A549 treated with GW870086 at 1 μM for 4 hours (cell line): ENCODE measurements at places on chromosomes 3 and 15. TPM values are rescaled to one million over a fixed set of nuclear protein-coding genes. Genes with fewer than 3 reads are reported as not detected.

The PRR23B gene
- total RNA-seq = not detected in 5 replicates

The UACA gene
- 27.8 to 48.7 TPM (median 39.4 TPM) in 5 replicates for total RNA-seq

The ZDHHC19 gene
- total RNA-seq = 0.52 TPM in 1 of 5 replicates, not detected in the others

The UBA7 gene
- 0.32 to 1.0 TPM (median 0.60 TPM) in 5 replicates for total RNA-seq

The NPAP1 gene
- total RNA-seq = not detected in 5 replicates

The PAK6 gene
- 0.57 to 0.71 TPM (median 0.65 TPM) in 5 replicates for total RNA-seq

The CYP8B1 gene
- not detected in 5 replicates for total RNA-seq

The ZNF501 gene
- not detected in 5 replicates for total RNA-seq

The PGBD4 gene
- 0.96 to 1.7 TPM (median 1.6 TPM) in 5 replicates for total RNA-seq

The MYRIP gene
- total RNA-seq = 0.03 TPM in 1 of 5 replicates, not detected in the others

The WDR72 gene
- 4.9 to 7.1 TPM (median 6.7 TPM) in 5 replicates for total RNA-seq

The ATP13A5 gene
- not detected in 5 replicates for total RNA-seq

The GNAT1 gene
- total RNA-seq = not detected in 5 replicates

The AGTR1 gene
- total RNA-seq = 0.49 to 0.77 TPM (median 0.55 TPM) in 5 replicates

The GOLGA6A gene
- 0.06 to 0.16 TPM (median 0.09 TPM) in 5 replicates for total RNA-seq
